ENCODE measurements at places on chromosomes 7 and 10.

- DNase-seq: no peak
These were observed 26.8 kb downstream of the WNT16 start for GRCh38 chr7:121355574-121355973.

DNA sequence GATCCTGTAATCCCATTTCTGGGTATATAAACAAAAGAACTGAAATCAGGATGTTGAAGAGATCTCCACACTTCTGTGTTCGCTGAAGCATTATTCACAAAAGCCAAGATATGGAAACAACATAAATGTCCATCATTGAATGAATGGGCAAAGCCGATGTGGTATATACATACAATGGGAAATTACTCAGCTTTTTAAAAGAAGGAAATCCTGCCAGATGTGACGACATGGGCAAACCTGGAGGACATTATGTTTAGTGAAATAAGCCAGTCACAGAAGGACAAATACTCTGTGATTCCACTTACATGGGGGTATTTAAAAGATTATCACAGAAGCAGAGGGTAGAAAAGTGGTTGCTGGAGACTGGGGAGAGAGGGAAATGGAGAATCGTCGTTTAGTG lies 23.9 kb upstream of the FAM107B start:
- DNase-seq: no peak

DNA sequence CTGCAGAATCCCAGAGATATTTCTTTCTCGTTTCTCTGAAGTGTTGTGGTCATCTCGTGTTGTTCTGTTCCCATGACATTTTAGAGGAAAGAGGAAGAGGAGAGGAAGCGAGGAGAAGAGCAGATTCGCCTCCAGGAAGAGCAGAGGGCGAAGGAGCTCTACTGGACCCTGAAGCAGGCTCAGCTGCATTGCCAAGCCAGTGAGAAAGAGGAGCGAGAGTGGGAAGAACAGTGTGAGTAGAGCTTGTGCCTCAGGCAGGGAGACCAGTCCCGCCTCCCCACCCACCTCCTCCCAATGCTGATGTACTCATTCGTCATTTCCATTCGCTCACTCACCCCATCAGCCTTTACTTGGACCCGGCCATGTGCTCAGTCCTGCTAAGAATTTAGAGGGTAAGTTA lies 50.8 kb downstream of the SH2D4B start:
- DNase-seq: no peak

DNA sequence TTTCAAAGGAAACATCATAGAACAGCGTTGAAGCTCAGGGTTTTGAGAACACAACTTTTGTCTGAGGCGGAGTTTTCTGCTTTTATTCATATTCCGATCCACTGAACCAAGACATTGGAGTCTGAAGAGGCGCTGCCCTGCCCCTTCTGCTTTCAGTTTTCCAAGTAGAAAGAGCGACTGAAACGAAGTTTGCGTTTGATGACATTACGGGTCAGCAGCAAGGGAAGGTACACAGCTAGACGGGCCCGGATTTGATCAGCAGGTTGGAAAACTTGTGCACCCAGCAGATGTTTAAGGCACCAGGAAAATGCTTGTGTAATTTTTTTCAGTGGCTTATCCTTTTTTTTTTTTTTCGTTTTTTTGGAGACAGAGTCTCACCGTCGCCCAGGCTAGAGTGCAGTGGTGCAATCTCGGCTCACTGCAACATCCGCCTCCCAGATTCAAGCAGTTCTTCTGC lies 720 bp downstream of the SUN1 start:
- DNase-seq: no peak

GRCh38 chr7:133442818-133443217 lies 189.9 kb downstream of the EXOC4 start:
- DNase-seq: no peak

DNA sequence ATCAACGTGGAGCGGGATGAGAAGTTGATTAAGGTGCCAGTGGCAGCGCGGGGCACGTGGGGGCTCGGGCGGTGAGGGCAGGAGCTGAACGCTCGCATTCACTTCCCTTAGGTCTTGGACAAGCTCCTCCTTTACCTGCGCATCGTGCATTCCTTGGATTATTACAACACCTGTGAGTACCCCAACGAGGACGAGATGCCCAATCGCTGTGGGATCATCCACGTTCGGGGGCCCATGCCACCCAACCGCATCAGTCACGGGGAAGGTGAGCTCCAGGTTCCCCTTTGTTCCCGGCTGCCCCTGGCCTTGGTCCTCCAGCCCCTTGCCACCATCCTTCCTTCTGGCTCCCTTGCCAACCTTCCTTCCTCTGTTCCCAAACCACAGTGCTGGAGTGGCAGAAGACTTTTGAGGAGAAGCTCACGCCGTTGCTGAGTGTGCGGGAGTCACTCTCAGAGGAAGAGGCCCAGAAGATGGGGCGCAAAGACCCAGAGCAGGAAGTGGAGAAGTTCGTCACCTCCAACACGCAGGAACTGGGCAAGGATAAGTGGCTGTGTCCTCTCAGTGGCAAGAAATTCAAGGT lies 2.5 kb downstream of the UFSP1 start:
- no peak for DNase-seq

DNA sequence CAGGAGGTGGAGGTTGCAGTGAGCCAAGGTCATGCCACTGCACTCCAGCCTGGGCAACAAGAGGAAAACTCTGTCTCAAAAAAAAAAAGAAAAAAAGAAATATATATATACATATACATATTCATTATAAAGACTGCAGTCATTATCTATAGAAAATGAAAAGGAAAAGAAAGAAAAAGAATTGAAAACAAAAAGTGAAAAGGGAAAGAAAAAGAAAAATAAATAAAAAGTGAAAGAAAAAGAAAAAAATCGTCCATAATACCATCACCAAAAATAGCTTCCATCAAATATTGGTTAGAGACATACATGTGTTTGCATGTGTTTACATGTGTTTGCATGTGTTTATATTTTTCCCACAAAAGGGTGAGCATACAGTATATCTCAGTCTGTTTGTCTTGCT lies 105.5 kb upstream of the PARD3 start:
- no peak for DNase-seq

DNA sequence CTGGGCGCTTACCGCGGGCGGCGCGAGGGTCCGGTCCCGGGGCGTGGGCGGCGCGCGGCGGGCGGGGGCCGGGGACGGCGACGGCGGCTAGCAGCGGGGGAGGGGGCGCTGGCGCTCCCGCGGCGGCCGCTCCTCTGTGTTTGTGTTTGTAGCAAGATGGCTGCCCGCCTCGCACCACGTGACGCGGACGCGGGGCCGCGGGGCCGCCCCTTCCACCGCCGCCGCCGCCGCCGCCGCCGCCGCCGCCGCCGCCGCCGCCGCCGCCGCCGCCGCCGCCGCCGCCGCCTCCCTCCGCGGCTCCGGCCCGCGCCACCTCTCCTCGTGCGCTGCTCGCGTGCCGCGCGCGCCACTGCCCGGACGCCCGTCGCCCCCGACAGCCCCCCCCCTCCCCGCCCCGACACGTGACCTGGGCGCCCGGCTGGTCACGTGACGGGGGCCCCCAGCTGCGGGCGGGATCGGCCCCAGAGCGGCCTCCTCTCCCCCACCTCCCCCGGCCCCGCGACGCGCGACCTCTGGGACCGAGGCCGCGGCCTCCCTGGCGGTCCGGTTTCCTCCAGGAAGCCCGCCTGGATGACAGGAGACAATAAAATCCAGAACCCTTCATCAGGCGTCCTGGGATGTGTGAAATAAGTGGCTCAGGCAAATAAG lies at the start of gene GIGYF1:
GIGYF1 (minus strand) TSS at position 153 of the 648 bp plus-strand sequence. CDS start 6,012 bp downstream, outside the sequence.
- DNase-seq: peak; percentile 74

DNA sequence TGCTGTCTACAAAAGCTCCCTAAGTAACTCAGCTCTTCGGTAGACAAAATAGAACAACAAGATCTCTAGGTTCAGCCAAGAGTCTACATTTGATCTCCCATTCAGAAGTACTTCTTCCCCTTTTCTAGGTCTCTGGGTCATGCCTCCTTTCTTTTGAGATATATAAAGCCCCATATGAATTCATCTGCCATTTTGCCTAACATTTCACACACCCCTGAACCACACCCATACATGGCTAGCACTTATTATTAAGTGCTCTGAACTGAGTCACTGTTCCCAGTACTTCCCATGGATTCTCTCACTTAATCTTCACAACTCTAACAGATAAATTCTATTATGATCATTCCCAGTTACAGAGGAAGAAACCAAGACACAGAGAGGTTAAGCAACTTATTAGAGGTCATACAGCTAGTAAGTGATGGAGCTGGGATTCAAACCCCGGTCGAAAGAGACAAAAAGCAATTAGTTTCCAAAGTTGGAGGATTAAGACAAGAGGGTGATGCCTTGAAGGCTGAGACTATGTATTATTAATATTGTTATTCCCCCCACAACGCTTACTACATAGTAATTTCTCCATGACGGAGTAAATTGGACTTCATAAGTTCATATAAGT lies 17.3 kb downstream of the MYOF start:
- no peak for DNase-seq

GRCh38 chr10:89959433-89960110 lies 258.2 kb downstream of the KIF20B start:
- no peak for DNase-seq

- DNase-seq: no peak
These were observed 180.8 kb downstream of the CCDC71L start for GRCh38 chr7:106480161-106480579.

- DNase-seq: peak; percentile 82
These were observed 294.6 kb downstream of the PTEN start for GRCh38 chr10:88157981-88158465.

DNA sequence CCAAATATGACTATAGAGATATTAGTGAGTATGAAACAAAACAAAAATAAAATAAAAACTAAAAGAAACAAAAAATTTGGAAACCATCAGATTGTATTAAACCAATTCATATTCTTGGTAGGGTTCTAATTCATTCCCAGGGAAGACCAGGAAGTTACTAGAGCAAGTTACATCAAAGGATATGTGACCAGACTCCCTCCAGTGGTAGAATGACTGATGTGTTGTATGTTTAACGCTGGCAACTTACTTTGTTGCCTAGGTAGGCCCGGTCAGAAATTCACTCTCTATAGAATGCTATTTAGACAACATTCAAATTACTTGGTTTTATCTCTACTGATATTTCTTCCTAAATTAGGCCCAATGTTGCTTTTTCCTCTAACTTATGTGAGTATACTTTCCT lies 5.2 kb downstream of the PHYHIPL start:
- DNase-seq: peak; percentile 72

DNA sequence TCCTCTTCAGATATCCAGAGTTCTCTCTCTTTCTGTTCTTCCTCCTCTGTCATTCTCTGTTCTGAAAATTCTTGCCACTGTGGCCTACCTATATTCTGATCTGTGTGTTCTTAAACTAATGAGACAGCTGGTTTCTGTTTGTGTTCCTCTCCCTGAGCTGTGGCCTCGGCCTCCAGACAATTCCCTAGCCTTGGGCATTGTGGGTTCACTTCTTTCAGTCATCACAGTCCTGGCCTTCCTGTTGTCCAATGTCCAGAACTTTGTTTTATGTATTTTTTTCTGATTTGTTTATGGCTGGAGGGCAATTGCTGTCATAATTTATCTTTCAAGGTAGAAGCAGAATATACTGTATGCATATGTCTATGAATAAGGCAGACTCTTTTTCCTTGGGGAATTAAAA lies 173.2 kb upstream of the MTPN start:
- DNase-seq: no peak

DNA sequence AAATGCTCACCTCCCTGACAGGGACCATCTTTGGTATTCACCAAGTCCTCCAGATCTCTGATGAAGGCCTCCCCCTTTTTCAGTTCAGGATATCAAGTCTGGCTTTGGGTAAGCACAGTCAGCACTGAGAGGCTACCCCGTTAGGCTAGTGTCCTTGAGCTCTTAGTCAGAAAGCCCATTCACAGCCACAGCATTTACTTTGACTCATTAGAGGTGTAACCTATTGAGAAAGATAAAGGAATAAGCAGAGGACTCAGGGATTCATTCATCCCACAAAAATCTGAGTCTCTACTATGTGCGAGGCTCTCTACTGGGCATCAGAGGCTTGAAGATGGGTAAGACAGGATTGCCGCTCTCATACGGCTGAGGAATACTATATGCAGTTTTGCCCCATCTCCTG lies 14.0 kb upstream of the RAMP3 start:
- no peak for DNase-seq

- no peak for DNase-seq
These were observed 17.6 kb upstream of the GPR26 start for GRCh38 chr10:123648595-123648994.

GRCh38 chr10:112346774-112347173 lies 27.1 kb upstream of the ACSL5 start:
- no peak for DNase-seq

DNA sequence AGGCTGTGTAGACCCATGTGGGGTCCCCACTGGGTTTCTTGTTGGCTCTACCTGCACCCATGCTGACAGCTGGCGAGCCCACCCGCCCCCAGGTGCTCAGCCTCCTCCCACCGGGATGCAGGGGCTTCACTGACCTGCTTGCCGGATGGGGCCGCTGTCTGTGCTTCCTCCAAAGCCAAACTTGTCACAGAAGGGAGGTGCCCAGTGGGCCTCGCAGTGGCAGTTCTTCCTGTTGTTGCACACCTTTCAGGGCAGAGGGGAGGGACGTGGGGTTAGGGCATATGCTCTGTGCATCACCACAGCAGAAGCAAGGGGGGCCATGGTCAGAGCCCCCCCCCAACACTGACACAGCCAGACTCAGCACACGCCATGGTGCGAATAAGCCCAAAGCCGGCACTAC lies 146.5 kb downstream of the FANK1 start:
- no peak for DNase-seq
